ENCODE measurements at places on chromosomes 5 and 9.

- no peak for DNase-seq
Observed at GRCh38 chr9:127463911-127464310, 12.6 kb downstream of the LRSAM1 start.

DNA sequence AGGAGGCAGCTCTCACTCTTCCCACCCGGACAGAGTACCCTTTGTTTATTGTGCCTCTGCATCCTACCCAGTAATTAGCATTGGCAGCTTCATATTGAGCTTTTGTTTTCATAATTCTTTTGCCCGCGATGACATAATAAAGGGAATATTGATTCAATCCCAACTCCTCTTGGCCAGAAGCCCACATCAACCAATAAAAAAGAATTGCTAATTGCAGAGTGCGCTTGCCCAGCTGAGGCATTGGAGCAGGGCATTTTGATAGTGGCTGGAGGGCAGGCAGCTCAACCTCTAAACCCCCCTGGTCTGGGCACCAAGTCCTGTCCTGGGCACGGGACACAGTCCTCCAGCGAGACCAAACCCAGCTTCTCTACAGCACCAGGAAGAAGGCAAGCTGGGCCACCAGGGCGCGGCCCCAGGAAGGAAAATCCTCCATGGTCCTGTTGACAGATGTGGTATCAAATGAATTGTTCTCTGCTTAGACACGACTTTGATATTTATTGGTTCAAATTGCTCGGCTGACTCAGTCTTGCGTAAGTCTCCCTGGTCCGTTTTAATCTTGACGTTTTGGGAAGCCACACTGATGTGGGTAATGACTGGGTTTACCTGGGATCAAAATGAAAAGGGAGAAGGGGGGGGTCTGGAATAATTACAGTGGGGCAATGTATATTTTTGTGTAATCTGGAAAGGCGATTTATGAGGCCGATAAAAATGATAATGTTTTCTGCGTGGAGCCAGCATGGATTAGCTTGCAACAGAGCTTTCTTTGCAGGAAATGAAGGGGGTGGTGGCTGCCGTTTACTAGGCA is 220.7 kb upstream of the MSX2 start:
- DNase-seq = no peak

DNA sequence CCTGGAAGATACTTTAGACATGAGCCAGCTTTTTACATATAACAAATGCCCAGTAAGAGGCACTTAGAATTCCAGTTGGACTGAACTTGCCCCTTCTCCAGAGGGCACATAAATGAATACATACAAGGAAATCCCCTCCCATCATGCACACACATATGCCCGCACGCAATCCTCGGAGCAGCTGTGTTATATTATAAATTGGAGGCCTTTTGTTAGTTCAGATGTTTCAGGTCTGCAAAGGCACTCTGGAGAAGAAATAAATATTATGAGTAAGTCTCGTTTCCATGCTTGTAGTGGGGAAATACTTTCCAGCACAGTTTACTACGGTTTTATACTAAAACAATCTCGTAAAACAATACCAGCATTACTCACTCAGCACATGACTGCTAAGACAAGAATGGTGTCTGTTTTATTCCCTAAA is 17.6 kb upstream of the MUSK start:
- no peak for DNase-seq

DNA sequence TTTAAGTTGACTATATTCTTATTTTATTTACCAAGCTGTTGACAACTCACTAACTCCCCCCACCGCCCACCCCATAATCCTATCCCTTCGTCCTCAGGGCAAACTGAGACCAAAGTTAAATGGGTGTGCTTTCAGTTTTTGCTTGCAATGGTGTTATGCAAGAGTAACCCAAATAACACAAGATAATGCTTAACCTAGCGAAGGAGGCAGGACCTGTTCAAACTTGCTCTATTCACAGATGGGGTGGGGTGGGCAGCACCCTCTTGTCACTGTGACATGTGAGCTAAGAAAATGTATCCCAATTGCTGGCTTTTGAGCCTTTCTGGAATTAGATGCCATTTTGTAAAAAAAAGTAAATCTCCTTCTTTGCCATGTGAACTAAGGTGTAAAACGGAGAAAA is 40.4 kb downstream of the GLIS3 start:
- no peak for DNase-seq

GRCh38 chr5:415928-416635 is 26.9 kb upstream of the EXOC3 start:
- DNase-seq = no peak

DNA sequence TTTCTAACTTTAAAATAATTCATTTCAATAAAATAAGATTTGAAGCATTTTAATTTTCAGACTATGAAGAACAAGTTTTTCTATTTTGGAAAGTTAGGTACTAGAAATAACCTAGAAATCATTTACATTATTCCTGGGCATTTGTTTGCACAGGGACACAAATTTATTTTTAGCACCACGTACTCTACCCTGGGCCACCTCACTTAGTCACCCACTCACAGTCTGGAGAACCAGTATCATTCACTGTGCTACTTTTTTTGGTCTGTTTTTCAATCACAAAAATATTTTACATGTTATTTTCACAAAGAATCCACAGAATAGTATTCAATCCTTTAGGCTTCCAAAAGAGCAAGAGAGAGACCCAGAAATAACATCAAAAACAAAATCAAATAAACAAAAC is 128.6 kb upstream of the ACOT12 start:
- no peak for DNase-seq

GRCh38 chr9:96015876-96016686 is 140.6 kb downstream of the ERCC6L2 start:
- no peak for DNase-seq

- peak; percentile 29 for DNase-seq
Observed at GRCh38 chr9:5884191-5884590, 6.5 kb upstream of the MLANA start.

DNA sequence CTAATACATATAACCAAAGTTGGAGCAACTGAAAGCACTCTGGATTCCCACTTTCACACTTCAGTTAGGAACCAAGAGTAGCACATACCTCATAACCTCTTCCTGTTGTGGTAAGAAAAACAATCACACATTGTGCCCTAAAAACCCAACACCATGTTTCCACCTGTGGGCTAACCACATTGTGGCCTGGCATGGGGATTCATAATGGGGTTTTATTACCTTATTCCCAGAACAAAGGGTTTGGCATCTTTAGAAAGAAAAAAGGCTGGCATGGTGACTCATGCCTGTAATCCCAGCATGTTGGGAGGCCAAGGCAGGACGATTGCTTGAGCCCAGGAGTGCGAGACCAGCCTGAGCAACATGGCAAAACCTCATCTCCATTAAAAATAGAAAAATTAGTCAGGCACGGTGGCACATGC is 60.6 kb downstream of the HSD17B3 start:
- DNase-seq = no peak

GRCh38 chr5:6340100-6340499 is 38.2 kb downstream of the MED10 start:
- DNase-seq = no peak

DNA sequence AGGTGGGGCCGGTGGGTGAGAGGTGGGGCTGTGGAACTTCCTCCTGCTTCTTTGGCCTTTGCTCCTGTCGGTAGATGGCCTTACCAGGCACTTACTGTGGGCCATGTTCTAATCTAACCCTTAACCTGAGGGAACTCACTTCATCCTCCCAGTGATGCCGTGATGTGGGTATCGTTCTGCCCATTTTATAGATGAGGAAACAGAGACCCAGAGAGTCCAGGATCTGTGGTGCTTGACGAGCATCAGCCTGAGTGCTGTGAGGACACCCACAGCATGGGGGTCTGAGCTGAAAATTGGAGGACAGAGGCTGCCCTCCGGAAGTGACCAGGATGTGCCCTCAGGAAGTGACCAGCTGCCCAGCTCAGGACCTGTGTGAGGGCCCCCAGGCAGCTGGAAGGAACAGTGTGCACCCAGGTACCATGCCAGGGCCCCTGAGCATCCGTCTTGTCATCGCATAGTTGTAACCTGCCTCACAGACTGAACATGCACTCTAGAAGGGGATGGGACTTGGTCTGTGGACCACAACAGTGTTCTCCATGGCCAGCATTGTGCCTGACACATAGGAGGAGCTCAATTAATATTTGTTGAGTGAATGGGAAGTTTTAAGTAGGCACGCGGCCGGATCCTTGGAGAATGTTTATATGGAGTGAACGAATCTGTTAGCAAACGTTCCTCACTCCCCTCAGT is 8.5 kb downstream of the NEK6 start:
- no peak for DNase-seq

GRCh38 chr9:98993570-98993945 is 49.9 kb downstream of the COL15A1 start:
- no peak for DNase-seq

GRCh38 chr5:72185496-72186329 is 78.4 kb downstream of the MAP1B start:
- no peak for DNase-seq

- DNase-seq = no peak
Observed at GRCh38 chr5:176927562-176927961, 28.4 kb upstream of the HK3 start.

GRCh38 chr9:84556556-84556955 is 113.0 kb upstream of the NTRK2 start:
- no peak for DNase-seq

- no peak for DNase-seq
Observed at GRCh38 chr9:3909966-3910650, 384.3 kb upstream of the RFX3 start.

DNA sequence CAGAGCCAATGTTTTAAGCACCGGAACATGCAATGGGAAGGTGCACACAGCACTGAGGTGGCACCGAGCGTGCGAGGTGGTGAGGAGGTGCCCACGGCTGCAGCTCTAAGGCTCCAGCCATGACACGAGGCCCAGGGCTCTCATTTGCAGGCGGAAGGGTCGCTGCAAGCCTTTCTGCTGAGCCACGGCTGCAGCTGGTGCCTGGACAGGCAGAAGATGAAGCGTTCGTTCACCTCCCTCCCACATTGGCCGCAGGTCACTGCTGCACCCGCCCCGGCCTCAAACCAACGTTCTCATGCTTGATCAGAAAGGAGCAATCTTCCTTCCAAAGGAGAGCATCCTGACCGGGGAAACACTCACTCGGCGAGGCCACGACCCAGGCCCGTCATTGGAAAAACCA is 4.5 kb upstream of the INPP5E start:
- no peak for DNase-seq

DNA sequence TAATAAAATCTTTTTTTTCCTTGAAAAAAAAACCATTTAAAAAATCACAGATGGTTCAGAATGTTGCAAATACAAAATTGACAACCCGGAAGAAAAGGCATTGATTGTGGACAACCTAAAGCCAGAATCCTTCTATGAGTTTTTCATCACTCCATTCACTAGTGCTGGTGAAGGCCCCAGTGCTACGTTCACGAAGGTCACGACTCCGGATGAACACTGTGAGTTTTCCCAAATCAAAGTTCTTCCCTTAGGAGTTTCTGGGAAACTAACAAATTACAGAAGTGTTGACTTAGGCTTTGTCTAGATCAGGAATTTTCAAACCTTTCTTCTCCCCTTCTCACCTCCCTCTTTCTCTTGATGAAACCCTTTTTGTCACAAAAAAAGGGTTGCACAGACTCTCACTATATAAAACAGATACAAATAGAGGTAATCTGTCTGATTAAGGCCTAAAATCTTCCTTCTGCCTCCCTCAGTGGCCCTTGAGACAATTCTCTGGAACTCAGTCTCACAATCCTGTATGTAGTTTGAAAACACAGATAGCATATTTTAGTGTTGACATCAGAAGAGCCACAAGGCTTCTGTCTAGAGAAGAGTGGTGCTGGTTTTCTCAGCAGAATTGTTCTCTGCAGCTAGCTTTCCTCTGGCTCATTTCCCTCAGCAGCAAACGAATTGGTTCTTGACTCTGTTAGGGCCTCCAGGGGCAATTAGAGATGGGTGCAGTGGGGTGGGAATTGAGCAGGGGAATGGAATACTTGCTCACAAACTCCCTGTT is 79.5 kb downstream of the OSMR start:
- DNase-seq = no peak

GRCh38 chr5:571791-572190 is 40.3 kb upstream of the CEP72 start:
- no peak for DNase-seq

DNA sequence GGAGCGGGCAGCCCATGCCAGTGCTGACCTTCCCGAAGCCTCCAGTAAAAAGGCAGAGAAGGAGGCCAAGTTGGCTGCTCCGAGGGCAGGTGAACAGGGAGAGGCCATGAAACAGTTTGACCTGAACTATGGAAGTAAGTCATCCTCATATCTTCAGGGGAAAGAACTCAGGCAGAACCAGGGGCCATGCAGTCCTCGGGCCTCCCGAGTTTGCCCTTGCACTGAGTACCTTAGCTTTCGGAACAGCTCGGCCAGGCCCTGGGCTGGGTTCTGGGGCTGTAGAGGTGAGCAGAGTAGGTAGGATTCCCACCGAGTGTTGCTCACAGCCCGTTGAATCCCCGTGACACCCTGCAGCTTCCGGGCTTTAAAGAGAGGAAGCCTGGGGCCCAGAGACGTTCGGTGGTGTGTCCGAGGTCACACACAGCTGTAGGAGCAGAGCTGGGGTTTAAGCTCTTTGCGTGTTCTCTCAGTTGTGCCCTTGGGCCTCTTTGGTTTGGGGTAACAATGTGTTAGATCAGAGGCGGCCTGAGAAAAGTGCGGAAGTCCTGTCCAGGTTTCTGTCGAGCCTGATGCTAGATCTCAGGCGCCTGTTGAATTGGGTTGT is 24.8 kb upstream of the POMT1 start:
- no peak for DNase-seq

- DNase-seq = peak; percentile 63
Observed at GRCh38 chr5:2914981-2915484, 163.6 kb upstream of the IRX2 start.

- DNase-seq = no peak
Observed at GRCh38 chr5:16862777-16863176, 73.3 kb downstream of the MYO10 start.

DNA sequence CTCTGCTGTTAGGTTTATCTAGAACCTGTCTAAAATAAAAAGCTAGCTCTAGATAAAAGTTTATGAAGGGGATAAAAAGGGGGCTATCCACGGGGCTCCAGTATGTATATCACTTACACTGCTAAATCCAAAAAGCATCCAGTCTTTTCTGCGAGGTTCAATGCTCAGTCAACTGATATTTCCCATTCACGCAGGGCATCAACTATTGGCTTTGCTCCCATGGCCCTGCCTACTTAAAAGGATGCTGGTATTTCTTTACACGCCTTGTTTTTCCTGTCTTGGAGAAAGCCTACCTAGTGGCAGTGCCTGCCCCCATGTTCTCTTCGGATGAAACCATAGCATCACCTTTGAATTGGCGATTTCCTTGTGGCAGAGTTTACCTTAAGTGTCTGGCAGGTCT is 8.1 kb downstream of the SPRY4 start:
- DNase-seq = no peak

GRCh38 chr5:173396311-173396993 is 68.2 kb upstream of the STC2 start:
- DNase-seq = peak; percentile 74

GRCh38 chr5:32074401-32074800 is 99.7 kb downstream of the GOLPH3 start:
- peak; percentile 39 for DNase-seq

DNA sequence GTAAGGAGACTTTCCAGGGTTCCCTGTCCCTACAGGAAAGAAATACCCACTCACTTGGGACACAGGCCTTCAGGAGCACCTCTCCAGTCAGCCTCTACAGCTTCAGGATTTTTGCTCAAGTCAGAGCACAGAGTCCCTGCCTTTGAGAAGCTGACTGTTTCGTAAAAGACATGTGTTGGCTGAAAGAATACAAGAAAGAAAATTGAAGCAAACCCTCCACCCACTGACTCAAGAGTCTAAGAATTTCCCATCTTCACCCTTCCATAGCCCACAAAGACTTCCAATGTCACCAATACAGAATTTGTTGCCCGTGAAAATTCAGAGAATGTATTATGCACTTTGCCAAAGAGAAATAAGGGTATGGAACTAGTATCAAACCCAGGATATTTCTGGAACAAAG is 53.0 kb upstream of the ZNF622 start:
- DNase-seq = no peak
